ENCODE measurements at places on chromosomes 7 and 10.

- DNase-seq, result peak; percentile 21
Measured at GRCh38 chr10:116850058-116850611, 836 bp downstream of the ENO4 start.

DNA sequence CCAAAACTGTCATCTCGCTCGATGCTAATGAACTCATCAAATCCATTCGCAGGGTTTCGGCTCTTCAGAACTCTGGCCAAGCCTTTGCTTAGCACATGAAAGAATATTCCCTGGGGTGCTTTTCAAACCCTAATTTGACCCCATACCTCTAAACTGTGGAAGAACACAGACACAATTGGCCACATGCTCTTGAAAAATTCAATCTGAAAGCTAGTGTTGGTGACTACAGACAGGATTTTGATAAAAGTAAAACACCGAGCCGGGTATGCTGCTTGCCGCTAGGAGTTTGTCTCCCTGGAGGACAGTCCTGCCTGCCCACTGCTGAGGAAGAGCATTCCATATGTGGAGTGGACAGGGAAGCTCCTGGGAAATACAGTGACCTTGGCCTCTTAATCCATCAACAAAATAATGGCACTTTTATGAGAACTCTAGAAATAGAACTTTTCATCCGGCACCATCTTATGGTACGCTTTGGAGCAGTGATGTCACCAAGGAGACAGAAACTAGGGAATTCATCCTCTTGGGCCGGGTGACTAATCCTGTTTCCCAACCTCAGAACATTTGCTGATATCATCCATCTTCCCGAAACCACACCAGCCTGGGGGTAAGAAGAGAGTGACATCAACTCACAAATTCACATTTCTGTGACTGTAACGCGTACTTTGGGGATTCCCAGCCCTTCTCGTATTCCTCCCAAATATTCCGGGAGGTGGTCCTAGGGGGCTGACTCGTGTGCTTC, 34.2 kb downstream of the MTURN start:
- DNase-seq, result no peak

GRCh38 chr7:123746055-123746454, 2.7 kb downstream of the WASL start:
- peak; percentile 35 for DNase-seq

DNA sequence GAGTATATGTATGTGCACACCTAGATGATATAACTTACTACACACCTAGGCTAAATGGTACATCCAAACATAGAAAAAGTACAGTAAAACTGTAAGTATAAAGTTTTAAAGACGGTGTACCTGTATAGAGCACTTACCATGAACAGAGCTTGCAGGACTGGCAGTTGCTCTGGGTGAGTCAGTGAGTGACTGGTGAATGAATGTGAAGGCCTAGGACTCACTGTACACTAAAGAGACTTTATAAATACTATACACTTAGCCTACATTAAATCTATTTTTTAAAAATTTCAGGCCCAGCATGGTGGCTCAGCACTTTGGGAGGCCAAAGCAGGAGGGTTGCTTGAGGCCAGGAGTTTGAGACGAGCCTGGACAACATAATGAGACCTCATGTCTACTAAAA, 195.3 kb downstream of the FZD1 start:
- peak; percentile 18 for DNase-seq

- DNase-seq, result no peak
Measured at GRCh38 chr10:22415072-22415471, 69.8 kb downstream of the SPAG6 start.

- DNase-seq, result peak; percentile 80
Measured at GRCh38 chr10:75959209-75959608, 527.8 kb downstream of the LRMDA start.

DNA sequence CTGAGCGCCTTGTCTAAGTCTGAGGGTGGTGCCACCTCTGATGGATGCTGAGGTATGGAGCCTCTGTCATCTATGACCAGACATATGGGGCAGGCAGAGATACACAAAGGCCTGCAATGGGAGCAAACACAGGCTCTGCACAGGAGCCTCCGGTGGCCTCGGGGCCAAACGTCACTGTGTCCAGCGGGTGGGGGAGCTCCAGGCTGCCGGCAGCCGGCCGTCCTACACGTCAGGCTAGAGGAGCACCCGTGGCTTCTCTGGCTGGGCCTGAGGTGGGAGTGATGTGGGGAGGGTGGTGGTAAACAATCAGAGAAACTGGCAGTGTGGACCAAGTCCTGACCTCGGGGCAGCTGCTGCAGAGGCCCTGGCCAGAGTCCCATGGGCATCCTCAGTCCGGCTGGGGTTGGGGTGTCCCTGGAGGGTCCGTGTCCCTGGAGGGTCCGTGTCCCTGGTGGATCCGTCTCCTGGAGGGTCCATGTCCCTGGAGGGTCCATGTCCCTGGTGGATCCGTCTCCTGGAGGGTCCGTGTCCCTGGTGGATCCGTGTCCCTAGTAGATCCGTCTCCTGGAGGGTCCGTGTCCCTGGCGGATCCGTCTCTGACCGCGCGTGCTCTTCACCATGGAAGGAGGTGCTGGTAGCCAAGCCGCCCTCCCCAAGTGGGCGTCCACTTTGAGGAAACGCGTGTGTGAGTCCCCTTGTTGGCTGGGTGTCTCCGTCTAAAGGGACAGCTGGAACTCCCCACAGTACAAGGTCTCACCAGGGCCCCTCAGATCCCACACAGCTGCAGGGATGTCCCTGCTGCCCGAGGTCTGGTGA, 24.2 kb upstream of the FAM20C start:
- DNase-seq, result no peak

DNA sequence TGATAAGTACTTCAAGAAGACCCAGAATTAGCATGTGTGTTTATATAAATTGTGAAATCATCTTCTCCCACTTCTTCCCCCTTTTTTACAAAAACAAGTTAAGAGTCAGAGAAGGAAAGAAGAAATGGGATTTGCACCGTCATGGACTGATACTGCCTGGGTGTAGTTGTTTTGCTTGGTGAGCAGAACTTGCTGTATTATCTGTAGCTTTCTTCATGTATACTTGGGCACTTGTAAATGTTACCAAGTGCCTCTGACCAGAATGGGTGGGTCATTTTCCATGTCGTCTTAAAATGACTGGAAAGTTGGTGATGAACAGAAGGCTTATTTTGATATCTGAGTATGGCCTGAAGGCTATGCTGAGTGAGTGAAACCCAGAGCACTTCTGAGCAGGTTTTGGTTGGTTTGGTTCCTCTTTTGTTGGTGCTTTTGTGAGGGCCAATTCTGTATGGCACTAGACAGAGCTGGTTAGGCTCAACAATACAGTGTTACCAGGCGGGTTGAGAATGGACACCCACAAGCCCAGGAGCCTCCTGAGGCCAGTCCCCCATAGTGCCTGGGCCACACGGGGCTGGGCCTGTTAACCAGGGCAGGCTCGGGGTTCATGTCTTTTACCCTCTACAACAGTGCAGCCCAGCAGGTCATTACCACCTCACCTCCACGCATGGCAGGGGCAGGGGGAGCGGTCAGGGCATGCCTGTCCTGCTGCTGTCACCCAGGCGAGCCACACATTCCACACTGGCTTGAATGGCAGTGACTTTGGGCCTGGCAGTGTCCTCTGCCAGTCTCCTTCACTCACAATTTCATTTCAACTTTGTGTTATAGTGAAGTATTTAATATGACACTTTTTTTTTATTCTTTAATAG, 115.1 kb downstream of the CCNY start:
- no peak for DNase-seq

DNA sequence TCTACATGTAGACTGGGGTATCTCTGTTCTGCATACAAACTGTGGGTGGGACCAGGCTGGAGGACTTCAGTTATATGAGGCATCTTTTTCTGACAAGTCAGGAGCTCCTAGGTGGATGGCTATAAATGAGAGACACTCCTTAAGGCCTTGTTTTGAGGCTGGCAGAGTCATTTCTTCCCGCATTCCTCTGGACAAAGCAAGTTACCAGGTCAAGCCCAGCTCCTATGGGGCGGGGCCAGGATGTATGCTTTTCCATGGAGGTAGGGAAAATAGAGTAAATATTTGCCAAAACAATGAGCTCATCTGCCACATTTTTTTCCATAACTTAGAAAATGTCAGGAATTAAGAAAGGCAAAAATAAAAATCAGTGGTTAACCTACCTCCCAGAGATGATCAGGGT, 283.4 kb downstream of the GPR37 start:
- DNase-seq, result no peak

GRCh38 chr7:48309720-48310119, 138.5 kb downstream of the ABCA13 start:
- no peak for DNase-seq

GRCh38 chr7:148670807-148671206, 27.9 kb upstream of the CUL1 start:
- no peak for DNase-seq

DNA sequence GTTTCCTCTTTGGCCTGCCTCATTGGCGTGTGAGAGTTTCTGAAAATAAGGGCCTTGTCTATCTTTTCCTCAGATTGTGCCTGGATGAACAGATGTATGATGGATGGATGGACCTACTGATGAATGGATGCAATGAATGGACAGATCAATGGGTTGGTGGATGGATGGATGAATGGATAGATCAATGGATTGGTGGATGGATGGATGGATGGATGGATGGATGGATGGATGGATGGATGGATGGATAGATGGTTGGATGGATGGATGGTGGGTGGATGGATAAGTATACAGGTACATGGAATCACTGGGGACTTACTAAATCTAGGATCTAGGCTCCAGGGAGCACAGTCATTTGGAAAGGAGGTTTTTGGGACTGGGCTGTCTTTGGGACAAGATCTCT, 331.9 kb downstream of the GRID1 start:
- DNase-seq, result no peak

- DNase-seq, result no peak
Measured at GRCh38 chr10:3792710-3793219, 7.8 kb upstream of the KLF6 start.

GRCh38 chr10:100045592-100045991, 35.8 kb upstream of the DNMBP start:
- no peak for DNase-seq

DNA sequence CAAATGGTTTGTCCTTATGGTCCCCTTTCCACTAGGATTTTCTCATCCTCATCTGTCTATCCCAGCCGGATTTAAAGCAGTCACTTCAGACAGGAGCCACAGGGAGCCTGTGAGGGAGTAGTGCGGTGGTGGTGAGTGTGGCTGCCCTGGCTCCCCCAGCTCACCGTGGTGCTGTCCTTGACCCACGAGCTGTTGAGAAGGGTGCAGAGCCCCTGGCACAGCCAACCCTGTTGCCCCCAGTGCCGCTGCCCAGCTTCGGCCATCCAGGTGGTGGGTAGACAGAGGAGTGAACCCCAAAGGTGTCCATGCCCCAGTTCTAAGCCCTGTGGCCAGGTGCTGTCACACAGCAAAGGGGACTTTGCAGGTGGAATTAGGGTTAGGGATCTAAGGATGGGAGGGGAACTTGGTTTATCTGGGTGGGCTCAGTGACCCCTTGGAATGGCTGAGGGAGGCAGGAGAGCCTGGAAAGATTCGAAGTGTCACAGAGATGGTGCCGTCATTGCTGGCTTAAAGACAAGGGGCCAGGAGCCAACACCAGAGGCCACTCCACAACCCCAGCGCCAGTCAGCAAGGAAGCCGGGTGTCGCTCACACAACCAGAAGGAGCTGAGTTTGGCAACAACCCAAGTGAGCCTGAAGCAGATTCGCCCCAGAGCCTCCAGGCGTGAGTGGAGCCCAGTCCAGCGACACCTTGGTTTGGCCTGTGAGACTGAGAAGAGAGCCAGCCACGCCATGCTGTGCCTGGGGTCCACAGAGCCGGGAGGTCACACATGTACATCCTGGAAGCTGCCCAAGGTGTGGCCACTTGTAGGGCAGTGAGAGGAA, 142.4 kb downstream of the ADCY1 start:
- no peak for DNase-seq

- DNase-seq, result no peak
Measured at GRCh38 chr10:1873661-1874315, 136.5 kb upstream of the ADARB2 start.

DNA sequence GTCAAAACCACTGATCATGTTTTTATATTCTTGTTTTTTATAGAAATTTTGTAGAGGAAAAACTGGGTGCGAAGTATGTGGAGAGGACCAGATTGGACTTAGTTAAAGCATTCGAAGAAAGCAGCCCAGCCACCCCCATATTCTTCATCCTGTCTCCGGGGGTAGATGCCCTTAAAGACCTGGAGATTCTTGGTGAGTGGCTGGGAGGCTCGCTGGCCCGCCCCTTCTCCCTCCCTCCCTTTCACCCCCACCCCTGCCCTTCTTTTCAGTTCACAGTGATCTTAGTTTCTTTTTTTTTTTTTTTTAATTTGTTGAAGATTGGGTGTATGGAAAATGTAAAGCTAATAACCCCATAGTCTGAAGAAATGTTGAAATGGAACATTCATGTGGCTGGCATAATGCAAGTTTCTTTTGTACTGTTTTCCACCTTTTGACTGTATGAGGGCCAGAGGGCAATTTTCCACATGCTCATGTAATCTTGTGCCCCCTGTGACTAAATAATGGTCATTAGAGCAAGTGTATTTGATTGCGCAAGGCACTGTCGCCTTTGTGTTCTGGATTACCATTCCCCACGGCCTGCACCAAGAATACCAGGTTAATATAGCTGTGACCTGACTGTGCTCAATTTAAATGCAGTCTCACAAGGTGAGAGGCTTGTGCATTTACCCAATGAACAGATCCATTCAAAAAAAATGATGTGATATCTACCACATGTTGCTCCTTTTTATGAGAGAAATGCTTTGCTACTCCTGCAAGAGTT, 77.7 kb downstream of the CDCA7L start:
- no peak for DNase-seq

DNA sequence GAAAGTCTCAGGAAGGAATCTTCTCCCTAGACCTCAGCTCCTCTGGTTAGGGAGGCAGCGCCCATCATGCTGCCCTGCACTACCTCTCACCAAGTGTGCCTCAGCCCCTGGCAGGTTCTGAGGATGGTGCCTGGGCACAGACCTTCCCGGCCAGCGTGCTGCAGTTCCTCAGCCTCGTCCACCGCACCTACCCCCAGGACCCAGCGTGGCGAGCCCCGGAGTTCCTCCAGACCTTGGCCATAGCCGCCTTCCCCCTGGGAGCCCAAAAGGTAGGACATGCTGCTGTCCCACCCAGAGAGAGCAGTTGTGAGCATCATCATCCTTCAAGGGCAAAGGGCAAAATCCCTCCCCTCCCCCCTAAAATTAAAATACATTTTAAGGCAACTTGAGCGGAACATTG, 122.5 kb downstream of the LRRC18 start:
- no peak for DNase-seq

DNA sequence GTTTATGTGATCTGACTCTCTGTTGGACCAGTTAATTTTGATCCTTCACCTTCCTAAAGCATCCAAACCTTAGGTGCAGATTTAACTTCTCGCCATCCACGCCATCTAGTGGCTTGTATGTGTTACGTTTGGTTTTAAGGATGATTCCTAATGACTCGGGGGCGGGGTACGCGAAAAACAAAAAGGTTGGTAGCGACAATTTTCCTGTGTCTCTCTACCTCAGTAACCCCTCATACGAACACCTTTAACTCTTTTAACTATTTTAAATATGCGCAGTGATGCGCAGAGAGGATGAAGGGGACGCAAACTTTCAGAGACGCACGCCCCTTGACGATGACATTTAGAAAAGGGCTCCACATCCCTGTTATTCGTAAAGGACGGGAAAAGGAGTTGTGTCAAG, 714 bp upstream of the KCND2 start:
- DNase-seq, result peak; percentile 26
